ENCODE measurements at places on chromosomes 2 and 18.

DNA sequence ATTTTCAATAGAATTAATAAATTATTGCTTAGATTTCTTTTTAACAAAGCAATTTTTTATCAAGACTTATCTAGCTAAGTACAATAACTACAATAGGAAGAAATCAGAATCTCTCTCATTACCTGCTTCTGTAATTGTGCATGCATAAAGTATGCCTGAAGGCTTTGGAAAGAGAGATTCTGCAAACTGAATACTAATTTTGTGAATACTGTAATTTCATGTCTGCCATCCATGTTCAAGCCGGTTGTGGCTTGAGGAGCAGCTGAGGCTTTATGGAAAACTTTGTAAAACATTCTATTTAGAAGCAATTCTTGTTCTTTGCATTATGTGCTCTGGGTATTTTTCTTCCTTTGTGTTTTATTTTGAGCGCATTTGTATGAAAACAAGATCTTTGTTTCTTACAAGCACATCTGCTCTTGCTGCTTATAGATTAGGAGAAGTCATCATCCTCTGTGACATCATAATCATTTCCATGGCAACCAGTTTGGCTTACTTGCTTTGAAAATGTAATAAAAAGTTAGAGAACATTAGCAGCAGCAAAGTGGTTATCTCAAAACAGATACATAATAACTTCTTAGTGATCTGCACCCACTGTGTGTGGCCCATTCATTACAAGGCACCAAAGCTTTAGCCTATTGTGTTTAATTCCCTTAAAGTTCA, 16.0 kb upstream of the IKZF2 start:
- DNase-seq, result no peak

DNA sequence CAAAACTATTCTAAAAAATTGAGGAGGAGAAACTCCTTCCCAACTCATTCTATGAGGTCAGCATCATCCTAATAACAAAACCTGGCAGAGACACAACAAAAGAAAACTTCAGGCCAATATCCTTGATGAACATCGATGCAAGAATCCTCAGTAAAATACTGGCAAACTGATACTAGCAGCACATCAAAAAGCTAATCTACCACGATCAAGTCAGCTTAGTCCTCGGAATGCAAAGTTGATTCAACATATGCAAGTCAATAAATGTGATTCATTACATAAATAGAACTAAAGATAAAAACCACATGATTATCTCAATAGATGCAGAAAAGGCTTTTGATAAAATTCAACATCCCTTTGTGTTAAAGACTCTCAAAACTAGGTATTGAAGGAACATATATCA, 63.1 kb downstream of the EHBP1 start:
- DNase-seq, result no peak

GRCh38 chr2:206275312-206276055, 1.0 kb downstream of the ZDBF2 start:
- DNase-seq, result no peak

GRCh38 chr2:40199771-40200170, 252.1 kb downstream of the SLC8A1 start:
- no peak for DNase-seq

DNA sequence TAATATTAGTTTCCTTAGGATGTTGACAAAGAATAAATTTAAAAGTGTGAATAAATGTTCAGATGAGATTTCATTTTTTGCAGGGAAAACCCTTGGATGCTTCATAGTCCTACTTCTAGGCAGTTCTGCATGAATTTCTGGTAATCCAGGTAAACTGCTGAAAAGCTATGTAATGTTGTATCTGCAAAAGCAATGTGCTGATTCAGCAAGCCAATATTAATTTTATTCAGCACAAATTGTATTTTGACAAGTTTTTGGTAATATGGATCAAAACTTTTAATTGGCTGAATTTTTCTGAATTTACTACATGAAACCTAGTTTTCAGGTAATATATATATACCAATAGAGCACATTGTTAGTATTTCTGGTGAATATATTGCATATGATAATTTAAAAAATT, 17.8 kb upstream of the RBBP8 start:
- no peak for DNase-seq

All from suppressor macrophage treated with lipopolysaccharide for 1 hour (primary cell).